Bronchial epithelial cell (primary cell): ENCODE measurements at places on chromosomes 7 and 10. TPM values are rescaled to one million over a fixed set of nuclear protein-coding genes. Genes with fewer than 3 reads are reported as not detected.

- DNase-seq = no peak
Observed at GRCh38 chr7:32177232-32177631, 107.0 kb upstream of the PDE1C start.

Gene TFEC
- total RNA-seq = 0.13 TPM in 1 of 2 replicates, not detected in the other

- DNase-seq = no peak
Observed at GRCh38 chr7:5831196-5831595, 49.4 kb upstream of the OCM start.

DNA sequence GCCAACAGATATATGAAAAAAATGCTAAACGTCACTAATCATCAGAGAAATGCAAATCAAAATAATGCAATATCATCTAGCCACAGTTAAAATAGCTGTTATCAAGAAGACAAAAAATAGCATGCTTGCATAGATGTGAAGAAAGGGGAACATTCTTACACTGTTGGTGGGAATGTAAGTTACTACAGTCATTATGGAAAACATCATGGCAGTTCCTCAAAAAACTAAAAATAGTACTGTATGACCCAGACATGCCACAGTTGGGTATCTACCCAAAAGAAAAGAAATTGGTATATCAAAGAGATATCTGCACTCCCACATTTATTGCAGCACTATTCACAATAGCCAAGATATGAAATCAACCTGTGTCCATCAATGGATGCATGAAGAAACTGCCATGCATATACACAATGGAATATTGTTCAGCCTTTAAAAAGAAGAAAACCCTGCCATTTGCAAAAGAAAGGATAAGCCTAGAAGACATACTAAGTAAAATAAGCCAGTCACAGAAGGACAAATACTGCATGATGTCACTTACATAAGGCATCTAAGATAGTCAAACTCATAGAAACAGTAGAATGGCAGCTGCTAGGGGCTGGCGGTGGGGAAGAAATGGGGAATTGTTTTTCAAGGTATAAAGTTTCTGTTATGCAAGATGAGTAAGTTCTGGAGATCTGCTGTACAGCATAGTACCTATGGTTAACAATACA is 107.0 kb downstream of the PTPN20 start:
- DNase-seq = no peak

GRCh38 chr7:104772405-104773345 is 241.3 kb upstream of the KMT2E start:
- DNase-seq = no peak

Gene MMP21
- total RNA-seq = not detected in 2 replicates

DNA sequence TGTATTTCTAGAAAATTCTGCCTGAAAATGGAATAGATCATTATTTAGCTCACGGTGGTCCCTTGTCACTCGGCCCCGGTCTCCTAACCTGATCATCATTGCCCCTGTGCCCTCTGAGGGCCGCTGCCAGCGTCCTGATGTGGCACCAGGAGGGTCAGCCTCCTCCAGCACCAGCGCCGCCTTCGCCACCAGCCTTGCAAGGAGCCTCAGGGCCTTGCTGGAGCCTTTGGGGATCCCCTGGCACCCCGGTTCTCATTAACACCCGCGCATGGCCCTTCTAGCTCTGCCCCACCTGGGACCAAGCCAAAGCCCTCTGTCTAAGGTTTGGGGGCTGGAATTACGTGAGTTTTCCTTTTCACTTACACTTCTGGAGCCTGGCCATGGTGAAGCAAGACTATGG is 282.5 kb upstream of the ADARB2 start:
- no peak for DNase-seq

DNA sequence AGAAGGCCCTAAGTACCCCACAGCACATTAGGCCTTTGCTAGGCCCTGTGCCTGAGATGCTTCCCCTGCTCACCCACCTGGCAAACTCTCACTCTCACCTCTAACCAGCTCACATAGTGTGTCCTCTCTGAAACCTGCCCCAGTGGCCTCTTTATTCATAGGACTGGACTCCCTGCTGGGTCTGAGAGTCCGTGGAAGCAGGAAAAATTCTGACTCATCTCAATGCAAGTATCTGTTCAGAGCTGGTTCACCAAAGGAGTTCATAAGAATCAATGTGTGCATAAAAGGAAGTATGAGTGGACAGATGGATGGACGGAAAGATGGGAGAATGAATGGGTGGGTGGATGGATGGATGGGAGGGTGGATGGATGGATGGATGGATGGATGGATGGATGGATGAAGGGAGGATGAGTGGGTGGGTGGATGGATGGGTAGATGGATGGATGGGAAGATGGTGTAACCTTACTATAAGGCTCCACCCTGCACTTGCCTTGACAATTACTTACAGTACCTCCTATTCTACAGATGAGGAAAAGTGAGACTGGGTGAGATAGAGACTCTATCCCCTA is 111.2 kb upstream of the ZMIZ1 start:
- DNase-seq = no peak

DNA sequence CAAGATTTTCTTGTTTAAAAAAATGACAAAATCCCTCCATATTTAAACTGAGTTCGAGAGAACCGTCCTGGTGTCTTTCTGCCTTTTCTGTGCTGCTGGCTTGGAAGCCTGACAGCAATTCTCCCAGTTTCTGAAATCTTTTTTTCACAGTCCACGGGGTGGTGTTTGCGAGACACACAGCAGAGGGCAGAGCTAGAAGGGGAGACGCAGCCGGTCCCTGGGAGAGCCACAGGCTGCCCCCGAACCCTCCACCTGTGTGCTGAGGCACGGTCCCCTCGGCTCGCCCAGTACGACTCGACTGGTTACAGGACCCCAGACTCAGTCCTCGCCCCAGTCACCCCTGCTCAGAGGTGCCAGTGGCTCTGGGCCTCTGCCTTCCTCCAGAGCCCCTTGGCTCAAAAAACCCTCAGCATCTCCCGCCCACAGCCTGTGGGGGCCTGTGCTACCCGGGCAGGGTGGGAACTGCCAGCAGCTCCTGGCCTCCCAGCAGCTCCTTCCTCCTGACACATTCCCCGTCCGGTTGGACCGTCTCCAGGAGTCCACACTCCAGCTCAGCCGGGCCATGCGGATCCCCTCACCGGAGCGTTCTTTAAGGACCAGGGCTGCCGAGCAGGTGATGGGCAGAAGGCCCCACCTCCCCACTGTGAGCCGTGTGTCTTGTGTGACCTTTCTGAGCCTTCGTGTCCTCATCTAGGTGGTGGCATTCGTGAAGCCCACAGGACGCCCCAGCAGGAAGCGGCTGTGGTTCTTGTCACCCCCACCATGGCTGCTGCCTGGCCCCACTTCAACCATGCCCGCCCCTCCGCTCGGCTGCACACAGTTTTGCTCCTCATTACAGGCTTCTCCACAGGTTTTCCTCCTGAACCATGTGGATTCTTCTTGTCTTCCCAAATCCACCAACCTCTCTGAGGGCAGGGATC is 52.3 kb upstream of the EN2 start:
- DNase-seq = no peak

Gene SFXN2
- 0.64 and 3.4 TPM in 2 replicates for total RNA-seq

DNA sequence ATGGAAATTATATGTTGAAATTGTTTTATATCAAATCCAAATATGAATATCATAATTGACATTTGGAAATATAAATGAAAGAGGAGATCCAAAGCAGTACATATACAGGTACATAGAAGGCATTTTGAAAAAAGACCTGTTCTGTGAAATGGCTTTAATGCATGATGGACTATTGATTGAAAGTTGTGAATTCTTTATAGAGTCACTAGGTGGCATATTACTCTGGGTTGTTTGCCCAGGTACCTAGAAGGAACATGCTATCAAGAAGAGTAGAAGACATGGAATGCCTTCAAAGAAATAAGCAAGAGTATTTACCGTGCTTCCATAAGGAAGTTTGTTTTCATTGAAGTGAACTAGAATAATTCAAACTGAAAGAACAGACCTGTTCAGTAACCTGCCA is 160.0 kb upstream of the ANK3 start:
- DNase-seq = peak; percentile 68

DNA sequence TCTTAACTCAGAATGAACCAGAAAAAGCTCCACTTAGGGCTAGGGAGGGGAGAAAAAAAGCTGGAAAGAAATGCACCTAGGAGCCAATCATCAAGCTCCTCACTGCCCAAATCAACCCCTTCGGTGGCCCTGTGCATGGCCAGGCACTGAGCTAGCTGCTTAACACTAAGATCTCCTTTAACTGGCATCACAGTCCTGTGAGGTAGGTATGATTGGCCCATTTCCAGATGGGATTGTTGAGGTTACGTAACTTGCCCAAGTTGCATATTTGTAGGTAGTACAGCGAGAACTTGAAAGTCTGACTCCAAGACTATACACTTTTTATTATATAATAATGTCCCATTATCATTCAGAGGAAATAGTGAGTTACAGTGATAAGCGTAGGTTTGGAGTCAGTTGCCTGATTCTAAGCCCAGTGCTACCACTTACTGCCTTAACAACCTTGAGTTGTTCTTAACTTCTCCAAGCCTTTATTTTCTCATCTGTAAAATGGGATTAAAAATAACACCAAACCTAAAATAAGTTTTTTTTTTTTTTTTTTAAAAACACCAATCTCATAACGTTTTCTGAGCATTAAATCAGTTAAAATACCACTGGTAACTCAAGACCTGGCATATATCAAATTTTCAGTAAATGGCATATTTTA is 37.2 kb upstream of the ACSL5 start:
- DNase-seq = peak; percentile 19

DNA sequence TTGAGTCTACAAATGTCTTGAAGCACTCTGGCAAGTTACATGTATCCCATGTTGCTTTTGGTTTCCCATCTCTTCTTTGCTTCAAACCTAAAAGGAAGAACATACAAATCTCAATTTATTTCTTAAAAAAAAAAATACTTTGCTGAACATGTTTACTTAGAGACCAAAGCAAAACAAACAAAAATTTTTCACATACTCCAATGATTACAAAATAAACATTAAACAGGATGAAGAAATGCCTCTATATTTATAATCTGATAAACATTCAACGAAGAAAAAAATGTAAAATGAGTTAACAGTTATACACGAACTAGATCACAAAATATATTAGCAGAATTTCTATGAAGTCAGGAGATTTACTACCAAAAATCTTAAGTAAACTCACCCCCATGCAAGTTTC is 31.3 kb downstream of the FAM204A start:
- peak; percentile 17 for DNase-seq
